Astrocyte (in vitro differentiated cells and primary cell): ENCODE measurements at places on chromosomes 11 and 22. TPM values are rescaled to one million over a fixed set of nuclear protein-coding genes. Genes with fewer than 3 reads are reported as not detected.

Gene PNPLA5
- not detected in 2 replicates for total RNA-seq

Gene RAB39A
- 0.67 and 1.5 TPM in 2 replicates for total RNA-seq

Gene GATD1
- total RNA-seq, result 51.9 and 60.0 TPM in 2 replicates

Gene MRGPRF
- total RNA-seq, result 3.2 and 4.1 TPM in 2 replicates

Gene CHRM4
- 0.27 and 0.43 TPM in 2 replicates for total RNA-seq

Gene RPUSD4
- 19.6 and 21.6 TPM in 2 replicates for total RNA-seq

Gene CABP4
- not detected in 2 replicates for total RNA-seq

Gene SLC35F2
- 43.0 and 52.5 TPM in 2 replicates for total RNA-seq

Gene CDCA5
- 6.0 and 6.3 TPM in 2 replicates for total RNA-seq

Gene SAA4
- total RNA-seq, result not detected in 2 replicates
